ENCODE measurements at places on chromosomes 7 and 10. TPM values are rescaled to one million over a fixed set of nuclear protein-coding genes. Genes with fewer than 3 reads are reported as not detected.

SLIT1 gene
- polyA plus RNA-seq, result not detected

ZNF212 gene
- polyA plus RNA-seq, result 3.8 TPM

DDX50 gene
- 28.0 TPM for polyA plus RNA-seq

CYP2C19 gene
- not detected for polyA plus RNA-seq

DNA sequence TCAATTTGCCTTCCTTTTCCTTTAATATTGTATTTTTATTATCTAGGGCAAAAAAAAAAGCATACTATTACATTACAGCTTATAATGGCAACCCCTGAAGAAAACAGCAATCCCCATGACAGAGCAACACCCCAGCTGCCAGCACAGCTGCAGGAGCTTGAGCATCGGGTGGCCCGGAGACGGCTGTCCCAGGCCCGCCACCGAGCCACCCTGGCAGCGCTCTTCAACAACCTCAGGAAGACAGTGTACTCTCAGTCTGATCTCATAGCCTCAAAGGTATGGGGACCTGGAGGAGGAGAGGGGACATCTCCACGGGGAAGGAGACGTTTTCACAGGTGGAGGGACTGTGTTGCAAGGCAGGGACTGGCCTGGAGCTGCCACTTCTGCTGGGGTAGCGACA is 6.8 kb downstream of the STRA8 start:
- DNase-seq, result no peak
- H3K4me1 ChIP-seq, result no peaks in the 10 kb centered on the region
- H3K27me3 ChIP-seq, result peaks cover 5% of the 10 kb centered on the region
- no peaks in the 10 kb centered on the region for H3K36me3 ChIP-seq
- no peak overlapping the region for H3K27ac ChIP-seq

ASB10 gene
- not detected for polyA plus RNA-seq

Data from keratinocyte (primary cell).